ENCODE measurements at places on chromosomes 1 and 21.

GRCh38 chr1:61616830-61617229 lies 108.1 kb downstream of the TM2D1 start:
- no peak for DNase-seq

- no peak for DNase-seq
These were observed 82.4 kb downstream of the KIF14 start for GRCh38 chr1:200538179-200538578.

DNA sequence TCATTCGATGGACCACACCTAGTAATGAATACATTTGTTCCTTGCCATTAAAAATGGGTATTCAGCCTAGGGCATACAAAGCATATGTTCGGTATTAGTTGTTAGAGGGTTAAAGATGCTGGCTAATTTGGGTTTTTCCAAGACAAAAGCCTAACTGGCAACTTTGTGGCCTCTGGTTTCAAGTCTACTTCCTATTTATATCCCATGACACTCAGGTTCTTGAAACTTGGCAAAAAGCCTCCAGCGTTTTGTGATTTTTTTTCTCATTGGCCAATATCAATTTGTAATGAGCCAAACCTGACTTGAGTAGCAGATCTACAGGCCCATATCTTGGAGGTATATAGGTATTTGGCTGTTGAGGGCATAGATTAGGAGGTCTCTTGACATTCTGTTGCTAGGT lies 75.3 kb downstream of the C1orf21 start:
- no peak for DNase-seq

DNA sequence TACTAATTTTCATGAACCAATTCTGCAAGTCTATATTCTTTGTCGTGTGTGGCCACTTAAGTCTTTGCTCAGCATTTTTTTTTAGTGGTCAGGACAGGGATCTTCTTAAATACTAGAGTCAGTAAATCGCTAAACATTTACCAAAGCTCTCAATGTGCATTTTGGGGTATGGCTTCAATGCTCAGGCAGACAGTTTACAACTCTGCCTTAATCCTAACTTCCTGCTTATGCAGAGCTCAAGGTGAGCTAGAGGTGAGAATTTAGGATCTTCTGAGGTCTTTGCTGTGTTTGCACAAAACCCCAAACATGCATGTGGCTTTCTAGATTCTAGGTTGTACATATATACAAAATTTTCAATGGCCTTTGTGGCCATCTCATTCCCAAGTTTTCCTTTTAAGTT lies 153.0 kb downstream of the DNM3 start:
- no peak for DNase-seq
